ENCODE measurements at places on chromosomes 6 and 20. TPM values are rescaled to one million over a fixed set of nuclear protein-coding genes. Genes with fewer than 3 reads are reported as not detected.

GRCh38 chr6:118871331-118871730, 22.6 kb upstream of the ASF1A start:
- no peak for DNase-seq

DNA sequence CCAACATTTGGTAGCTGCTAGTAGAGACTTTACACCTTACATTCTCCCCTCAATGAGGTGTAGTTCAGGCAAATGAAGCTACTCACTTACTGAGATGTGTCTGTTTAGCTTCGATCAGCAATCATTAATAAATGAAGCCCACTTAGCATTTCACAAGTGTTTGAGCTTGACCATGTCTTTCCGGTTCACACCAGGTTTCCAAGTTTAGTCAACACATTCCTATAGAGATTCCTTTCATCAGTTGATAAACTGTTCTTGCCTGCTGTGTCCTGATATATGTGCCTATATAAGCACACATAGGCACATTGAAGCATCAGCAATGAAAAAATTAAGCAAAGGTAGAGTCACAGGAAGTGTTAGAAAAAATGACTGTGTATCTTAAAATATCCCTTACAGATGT, 150.0 kb downstream of the BTBD3 start:
- DNase-seq: no peak

GRCh38 chr6:22056398-22056797, 240.4 kb downstream of the PRL start:
- DNase-seq: no peak

- no peak for DNase-seq
These were observed 44.1 kb downstream of the VAPB start for GRCh38 chr20:58433029-58433647.

DNA sequence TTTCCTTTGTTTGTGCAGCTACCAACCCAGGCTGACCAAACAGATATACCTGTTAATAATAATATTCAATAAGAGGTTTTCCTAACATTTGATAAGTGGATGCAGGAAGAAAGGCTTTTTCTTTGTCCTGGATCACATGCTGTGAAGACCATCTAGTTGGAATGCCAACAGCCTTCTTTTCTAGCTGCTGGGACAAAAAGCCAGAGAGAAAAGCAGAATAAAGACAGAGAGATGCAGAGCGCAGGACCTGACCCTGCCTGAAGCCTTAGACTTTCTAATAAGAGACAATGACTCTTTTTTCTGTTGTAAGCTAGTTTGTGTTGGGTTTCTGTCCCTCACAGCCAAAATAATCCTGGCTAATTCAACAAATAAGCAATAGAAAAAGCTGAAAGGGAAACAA, 308.2 kb downstream of the PHF3 start:
- no peak for DNase-seq

DNA sequence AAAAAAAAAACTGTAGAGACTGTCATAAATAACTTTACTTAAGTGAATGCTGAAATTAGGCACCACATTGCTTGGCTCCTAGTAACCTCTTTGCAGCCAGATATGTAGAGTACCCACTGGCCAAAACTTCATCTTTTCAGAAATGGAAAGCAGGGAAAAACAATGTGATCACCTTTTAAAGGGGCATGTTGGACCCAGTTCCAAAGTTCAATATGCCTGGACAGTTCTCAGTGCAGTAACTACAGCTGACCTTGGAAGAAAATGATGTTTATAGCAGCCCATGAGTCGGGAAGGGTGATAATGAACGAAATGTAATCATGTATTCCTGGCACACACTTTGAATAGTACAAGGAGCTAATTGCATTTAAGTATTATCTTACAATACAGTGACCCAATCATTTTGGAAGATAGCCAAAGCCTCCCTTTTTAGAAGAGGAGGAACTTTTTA, 93.6 kb upstream of the TAB2 start:
- DNase-seq: no peak

RIMS4 gene
- total RNA-seq: 9.0 TPM

DNA sequence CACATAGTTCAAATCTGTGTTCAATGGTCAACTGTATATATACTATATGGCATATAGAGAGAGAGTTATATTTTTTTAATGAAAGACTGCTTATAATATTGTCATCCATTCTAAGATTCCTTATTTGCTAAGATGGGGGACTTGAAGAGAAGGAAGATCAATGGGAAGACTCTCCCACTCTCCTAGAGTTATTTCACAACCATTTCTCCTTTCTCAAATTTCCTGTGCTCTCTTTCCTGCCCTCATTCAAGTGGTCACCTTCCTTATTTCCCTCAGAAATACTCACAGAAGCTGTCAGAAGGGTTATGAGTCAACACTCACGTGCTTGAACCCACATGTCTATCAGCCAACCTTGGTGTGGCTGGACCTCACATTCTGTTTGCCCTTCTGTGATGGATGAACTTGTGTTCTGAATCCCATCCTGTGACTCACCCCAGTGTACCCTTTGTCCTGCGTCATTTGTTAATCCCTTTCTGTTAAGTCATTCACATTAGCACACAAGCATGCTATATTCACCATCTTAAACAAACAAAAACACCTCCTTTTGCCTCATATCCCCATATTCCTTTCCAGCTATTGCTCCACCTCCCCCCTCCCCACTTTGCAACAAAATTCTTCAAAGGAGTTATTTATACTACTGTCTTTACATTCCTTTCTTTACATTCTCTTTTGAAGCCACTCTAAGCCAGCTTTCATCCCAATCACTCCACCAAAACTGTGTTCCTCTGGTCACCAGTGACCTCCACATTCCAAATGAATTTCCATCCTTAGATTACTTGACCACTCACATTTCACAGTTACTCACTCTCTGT, 279.3 kb upstream of the TCF21 start:
- DNase-seq: peak; percentile 79

- DNase-seq: no peak
These were observed 14.2 kb downstream of the KCNK5 start for GRCh38 chr6:39214846-39215639.

DNA sequence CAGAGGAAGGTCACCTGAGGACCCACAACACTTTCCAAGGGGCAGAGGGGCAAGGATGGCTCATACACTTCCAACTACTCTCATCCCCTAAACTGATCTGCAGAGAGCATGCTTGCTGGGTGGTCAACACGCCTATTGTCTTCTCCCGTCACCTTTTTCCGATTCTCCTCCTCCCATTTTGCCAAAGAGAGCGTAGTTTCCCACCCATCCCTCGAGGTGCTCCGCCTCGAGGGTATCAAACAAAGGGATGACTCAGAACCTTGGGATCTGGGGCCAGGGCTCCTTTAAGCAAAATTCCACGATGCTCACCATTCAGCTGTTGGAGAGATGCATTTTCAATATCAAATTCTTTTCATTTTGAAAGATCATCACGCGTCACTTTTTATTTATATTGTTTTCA, 507.5 kb upstream of the SULF2 start:
- DNase-seq: no peak

ASIP gene
- total RNA-seq: not detected

DNA sequence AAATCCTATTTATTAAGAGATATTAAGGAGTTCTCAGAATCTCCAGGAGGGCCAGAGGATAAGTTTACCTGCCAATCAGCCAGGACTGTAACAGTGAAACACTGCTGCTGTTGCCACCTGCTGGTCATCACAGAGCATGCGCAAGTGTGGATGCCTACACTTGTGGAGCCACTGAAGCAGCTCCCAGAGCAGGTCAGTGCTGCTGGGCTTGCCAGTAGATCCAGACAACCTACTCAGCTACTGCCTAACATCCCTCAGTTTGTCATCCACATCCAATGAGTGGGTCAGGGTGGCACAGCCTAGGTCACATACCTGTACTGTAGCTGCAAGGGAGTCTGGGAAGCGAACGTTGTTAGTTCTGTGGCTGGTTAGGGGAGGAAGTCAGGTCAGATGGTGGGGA, 18.3 kb upstream of the NHSL1 start:
- DNase-seq: peak; percentile 26

DNA sequence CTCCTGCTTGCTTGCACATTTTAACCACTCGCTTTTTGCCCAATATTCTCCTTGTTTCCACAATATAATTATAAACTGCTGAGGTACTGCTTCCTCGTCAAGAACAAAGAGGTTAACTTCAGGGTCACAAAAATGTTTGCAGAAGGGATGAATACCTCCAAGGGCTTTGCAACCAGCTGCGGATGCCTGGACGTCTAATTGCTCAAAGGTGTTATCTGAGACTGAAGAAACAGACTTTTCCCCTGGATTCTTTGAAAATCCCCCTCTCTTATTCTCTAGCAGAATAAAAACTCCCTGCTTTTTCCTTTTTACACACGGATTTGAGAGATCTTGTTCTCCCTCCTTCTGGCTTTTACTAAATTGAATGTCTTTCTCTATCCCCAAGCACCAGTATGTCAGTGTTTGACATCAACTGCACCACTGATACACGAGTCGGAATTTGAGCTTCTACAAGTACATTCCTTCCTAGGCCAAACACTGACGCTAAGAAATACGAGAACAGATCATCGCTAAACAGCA, 336 bp upstream of the SMPDL3A start:
- DNase-seq: no peak

- DNase-seq: peak; percentile 70
These were observed 356.4 kb downstream of the CDH4 start for GRCh38 chr20:61608275-61609085.

GPR6 gene
- total RNA-seq: not detected

DNA sequence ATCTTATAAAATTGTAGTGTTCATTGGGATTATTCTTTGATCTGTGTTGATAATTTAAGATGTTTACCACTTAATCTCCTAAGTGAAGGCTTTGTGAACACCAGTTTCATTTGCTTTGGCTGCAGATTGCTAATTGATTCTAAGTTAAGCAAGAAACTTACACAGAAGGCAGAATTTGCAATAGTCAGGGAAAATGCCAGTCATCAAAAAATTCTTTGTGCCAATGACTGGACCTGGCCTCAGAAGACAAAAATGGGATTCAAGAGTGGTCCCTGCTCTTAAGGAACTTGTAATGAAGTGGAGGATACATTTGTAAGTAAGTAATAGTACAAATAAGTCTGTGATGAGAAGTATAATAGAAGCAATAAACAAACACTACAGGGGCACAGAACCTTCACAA, 63.3 kb upstream of the EXOC2 start:
- DNase-seq: no peak

MARCKS gene
- total RNA-seq: 129 TPM

GRCh38 chr6:119145111-119145510, 66.6 kb upstream of the FAM184A start:
- DNase-seq: no peak

DNA sequence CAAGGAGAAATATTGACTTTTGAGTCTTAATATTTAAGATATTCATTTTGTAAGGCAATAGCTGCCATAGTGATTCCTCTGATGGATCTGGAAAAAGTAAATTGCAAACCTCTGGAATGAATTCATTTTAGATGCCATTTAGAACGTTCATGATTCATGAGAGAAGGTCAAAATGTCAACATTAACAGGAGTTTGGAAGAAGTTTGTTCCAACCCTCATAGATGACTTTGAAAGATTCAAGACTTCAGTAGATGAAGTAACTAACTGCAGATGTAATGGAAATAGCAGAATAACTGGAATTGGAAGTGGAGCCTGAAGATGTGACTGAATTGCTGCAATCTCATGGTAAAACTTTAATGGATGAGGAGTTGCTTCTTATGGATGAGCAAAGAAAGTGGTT, 100.9 kb upstream of the CCN2 start:
- DNase-seq: no peak

GRCh38 chr6:4313044-4313686, 177.8 kb upstream of the ECI2 start:
- DNase-seq: peak; percentile 52

- peak; percentile 83 for DNase-seq
These were observed 4.2 kb downstream of the KCNK17 start for GRCh38 chr6:39309942-39310531.

DNA sequence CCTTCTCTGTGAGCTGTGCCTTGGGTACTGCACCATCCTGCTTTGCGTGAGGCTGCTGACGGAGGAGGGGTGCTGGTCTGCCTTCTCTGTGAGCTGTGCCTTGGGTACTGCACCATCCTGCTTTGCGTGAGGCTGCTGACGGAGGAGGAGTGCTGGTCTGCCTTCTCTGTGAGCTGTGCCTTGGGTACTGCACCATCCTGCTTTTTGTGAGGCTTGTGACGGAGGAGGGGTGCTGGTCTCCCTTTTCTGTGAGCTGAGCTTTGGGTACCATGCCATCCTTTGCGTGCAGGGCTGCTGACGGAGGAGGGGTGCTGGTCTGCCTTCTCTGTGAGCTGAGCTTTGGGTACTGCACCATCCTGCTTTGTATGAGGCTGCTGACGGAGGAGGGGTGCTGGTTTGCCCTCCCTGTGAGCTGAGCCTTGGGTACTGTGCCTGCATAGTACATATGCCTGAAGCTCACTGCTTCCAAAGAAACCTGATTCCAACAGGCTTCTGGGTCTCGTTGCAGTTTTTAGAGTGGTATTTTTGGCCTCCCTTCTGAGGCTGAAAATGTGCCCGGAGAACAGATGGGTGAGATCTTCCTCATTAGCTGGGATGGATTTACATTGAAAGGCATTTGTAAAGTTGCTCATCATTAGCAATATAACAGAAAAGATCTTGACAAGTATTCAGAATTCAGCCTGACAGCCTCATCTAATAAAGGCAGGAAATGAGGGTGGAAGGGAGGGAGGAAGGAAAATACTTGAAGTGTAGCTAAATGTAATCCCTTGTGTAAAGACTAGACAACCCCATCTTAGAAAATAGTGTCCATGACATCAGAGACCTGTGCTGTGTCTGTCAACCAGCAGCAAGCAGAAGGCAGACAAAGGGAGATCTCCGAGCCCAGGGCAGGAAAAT, 46.8 kb upstream of the UNC93A start:
- no peak for DNase-seq

ERVFRD-1 gene
- total RNA-seq: 2.2 TPM

DNA sequence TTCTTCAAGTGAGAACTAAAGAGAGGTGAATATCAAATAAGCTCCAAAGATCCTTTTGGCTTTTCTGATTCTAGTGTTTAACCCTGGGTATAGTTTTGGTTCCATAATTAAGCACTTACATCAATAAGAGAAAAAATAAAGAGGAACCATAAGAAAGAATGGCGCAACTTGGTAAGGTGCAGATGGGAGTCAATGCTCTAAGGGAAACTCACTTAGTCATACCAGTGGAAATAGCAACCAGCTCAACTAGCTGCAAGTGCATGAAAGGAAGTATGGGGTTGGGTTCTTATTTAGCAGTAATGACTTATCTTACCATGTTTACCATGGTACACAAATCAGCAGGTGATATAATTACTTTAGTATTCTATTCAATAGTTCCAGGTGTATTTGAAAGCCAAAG, 296.5 kb upstream of the RUNX2 start:
- DNase-seq: no peak

DNA sequence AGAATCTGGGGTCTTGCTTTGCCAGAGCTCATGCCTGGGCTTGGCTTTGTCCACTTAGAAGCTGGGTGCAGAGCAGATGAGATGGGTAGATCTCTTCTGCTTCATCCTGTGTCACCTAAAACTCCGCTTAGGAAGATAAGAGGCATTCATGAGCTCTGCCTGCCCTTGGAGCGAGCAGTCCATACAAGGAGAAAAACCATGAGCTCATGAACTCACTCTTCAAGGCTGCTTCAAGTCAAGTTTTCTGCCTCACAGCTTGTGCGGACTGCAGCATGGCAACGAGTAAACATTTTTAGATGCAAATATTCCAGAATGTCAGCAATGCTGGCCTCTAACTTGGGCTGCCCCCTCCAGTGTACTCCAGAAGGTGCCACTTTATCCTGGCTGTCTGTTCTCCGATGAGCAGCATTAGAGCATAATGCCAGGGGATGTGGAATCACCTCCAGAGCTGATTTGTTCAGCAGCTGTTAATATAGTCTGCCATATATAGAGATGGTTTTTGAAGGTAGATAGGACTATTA, 10.7 kb upstream of the UQCC2 start:
- no peak for DNase-seq

EEF1A2 gene
- 23.5 TPM for total RNA-seq

- DNase-seq: no peak
These were observed 90.5 kb upstream of the HEY2 start for GRCh38 chr6:125658759-125659431.

BCAS4 gene
- total RNA-seq: 12.5 TPM

LGSN gene
- total RNA-seq: 4.1 TPM

TCP11 gene
- not detected for total RNA-seq
